ENCODE measurements at places on chromosomes 1 and 21.

GRCh38 chr1:8283058-8283884, 34.6 kb upstream of the SLC45A1 start:
- no peak for DNase-seq

DNA sequence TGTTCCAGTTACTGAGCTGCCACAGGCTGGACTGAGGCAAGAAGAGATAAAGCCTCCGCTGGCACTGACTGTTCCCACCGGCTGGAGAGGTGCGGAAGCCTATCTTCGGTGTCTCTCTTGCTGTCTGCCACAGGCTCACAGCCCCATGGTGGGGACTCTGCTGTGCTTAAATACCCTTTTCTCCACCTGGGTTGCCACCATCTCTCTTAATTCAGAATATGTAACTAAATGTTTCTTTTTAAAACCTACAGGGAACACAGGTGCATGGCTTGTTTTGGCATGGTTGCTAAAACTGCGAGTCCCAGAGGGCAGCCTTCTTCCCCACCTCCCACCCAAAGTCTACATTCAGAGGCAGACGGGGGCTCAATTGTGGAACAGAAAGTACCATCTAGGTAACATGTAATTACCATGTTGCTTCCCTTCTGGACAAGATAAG, 8.1 kb upstream of the LBR start:
- DNase-seq: no peak

DNA sequence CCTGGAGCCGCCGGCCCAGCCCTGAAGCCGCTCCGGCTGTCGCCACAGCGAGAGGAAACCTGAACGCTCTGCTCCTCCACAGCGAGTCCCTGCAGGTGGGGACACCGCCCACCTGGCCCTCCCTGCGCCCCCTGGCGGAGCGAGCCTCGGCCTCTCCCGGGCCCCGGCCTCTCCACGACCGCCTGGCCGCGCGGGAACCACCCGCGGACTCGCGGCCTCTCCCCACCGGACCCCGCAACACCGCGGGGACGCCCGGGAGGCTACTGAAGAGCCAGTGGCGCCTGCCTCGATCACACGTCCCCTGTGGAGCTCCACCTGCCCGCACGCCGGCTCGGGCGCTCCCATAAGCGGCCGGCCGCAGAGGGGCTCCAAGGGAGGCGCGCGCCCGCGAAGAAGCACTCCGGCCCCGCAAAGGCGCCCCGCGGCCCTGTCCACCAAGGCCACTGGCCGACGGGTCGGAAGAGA, 109.6 kb downstream of the KCNN3 start:
- DNase-seq: no peak

- no peak for DNase-seq
Measured at GRCh38 chr1:47616036-47616435, 178.2 kb downstream of the FOXD2 start.

- DNase-seq: no peak
Measured at GRCh38 chr1:223227486-223228196, 84.6 kb upstream of the TLR5 start.

Measured in umbilical cord (tissue), 2 donors.